ENCODE measurements at places on chromosomes 11 and 22.

GRCh38 chr11:96326959-96327358, 16.0 kb downstream of the MAML2 start:
- DNase-seq = no peak

GRCh38 chr22:25357606-25358420, 138.4 kb downstream of the CRYBB2 start:
- DNase-seq = no peak

GRCh38 chr11:8252946-8253345, 10.7 kb downstream of the LMO1 start:
- DNase-seq = no peak

- DNase-seq = no peak
These were observed 108.4 kb downstream of the GGTLC2 start for GRCh38 chr22:22752556-22753477.

DNA sequence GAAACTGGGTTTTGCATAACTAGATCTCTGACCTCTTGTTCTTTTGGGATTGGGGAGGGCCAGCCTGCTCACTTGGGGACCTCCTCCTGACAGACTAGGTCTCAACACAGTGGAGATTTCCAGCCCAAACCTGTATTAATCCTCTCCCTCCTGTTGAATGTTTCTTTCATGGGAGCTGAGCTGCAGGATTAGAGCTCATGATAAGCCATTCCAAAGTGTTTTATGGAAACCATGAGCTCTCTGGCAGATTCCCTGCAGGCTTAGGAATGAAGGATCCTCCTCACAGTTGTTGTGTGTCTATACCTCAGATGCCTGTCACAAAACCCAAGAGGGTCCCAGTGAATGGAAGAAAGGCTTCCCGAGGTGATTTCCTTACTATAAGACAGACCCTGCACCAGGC, 248.4 kb upstream of the B3GAT1 start:
- no peak for DNase-seq

DNA sequence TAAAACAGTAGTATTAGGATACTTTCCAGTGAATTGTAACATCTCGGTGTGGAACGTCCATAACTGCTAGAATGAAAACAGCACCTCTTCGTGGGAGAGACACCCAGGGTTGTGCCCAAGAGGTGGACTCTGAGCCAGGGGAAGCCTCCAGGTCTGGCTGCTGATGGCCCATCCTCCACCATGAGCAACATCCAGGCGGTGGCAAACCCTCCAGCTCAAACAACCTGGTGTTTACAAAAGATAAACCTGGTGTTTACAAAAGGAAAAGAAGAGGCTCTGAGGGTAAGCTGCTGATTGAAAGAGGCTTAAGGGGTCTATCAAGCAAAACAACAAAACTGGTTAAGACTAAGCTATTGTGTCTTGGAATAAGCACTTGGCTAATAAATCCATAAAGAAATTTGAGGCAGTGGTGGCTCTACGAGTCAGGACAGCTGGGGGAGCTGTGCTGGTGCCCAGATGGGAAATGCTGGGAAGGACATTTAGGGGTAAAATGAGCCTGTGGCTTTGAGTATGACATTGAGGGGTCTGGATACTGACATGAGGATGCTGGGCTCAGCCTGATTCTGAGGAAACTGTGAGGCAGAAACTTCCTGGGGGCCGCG, 909.0 kb downstream of the BRD1 start:
- no peak for DNase-seq

- DNase-seq = no peak
These were observed 9.4 kb upstream of the PATL1 start for GRCh38 chr11:59678118-59678812.

GRCh38 chr11:115222218-115222862, 281.9 kb downstream of the CADM1 start:
- peak; percentile 18 for DNase-seq

GRCh38 chr11:36360826-36361415, 64.8 kb downstream of the PRR5L start:
- DNase-seq = no peak

- no peak for DNase-seq
These were observed 26.9 kb upstream of the TP53I11 start for GRCh38 chr11:44977493-44977984.

DNA sequence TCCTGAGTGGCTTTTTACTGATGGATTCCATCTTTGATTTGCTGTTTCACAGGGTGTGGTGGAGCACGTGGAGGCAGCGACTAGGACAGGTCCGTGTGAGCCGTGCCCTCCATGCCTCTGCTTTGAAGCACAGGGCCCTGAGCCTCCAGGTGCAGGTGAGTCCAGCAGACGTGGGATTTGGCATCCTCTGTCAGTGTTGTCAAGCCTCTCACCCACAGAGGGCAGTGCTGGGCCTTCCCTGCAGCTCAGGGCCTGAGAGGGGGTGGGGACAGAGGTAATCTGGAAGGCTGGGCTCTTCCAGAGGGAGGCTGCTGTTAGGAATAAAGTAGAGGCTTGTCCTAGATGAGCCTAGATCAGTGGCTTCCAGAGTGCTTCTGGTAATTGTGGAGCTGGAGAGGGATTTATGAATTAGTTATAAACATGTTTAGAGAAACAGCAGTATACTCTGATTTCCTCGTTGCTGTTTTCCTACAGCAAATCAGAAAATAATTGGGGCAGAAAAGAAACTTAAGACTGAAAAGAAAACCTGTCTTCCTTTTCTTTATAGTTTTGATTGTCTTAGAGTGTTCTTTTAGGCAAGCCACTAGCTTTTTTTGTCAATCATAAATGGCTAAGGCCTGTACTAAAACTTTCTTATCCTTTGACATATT, 65.0 kb downstream of the SFI1 start:
- DNase-seq = peak; percentile 86
